WERI-Rb-1 (cell line): ENCODE measurements at places on chromosomes 7 and 10.

GRCh38 chr7:28782362-28782761 lies 175.8 kb downstream of the TRIL start:
- DNase-seq = no peak

- DNase-seq = no peak
Observed at GRCh38 chr10:3393958-3394357, 221.4 kb upstream of the PITRM1 start.

DNA sequence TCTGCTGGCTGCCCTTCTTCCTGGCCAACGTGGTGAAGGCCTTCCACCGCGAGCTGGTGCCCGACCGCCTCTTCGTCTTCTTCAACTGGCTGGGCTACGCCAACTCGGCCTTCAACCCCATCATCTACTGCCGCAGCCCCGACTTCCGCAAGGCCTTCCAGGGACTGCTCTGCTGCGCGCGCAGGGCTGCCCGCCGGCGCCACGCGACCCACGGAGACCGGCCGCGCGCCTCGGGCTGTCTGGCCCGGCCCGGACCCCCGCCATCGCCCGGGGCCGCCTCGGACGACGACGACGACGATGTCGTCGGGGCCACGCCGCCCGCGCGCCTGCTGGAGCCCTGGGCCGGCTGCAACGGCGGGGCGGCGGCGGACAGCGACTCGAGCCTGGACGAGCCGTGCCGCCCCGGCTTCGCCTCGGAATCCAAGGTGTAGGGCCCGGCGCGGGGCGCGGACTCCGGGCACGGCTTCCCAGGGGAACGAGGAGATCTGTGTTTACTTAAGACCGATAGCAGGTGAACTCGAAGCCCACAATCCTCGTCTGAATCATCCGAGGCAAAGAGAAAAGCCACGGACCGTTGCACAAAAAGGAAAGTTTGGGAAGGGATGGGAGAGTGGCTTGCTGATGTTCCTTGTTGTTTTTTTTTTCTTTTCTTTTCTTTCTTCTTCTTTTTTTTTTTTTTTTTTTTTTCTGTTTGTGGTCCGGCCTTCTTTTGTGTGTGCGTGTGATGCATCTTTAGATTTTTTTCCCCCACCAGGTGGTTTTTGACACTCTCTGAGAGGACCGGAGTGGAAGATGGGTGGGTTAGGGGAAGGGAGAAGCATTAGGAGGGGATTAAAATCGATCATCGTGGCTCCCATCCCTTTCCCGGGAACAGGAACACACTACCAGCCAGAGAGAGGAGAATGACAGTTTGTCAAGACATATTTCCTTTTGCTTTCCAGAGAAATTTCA lies 1.7 kb downstream of the ADRB1 start:
- DNase-seq = peak; percentile 49

GRCh38 chr10:12846718-12847117 lies 154.8 kb downstream of the CCDC3 start:
- DNase-seq = peak; percentile 10

GRCh38 chr10:60818134-60818770 lies 40.0 kb downstream of the CDK1 start:
- no peak for DNase-seq

DNA sequence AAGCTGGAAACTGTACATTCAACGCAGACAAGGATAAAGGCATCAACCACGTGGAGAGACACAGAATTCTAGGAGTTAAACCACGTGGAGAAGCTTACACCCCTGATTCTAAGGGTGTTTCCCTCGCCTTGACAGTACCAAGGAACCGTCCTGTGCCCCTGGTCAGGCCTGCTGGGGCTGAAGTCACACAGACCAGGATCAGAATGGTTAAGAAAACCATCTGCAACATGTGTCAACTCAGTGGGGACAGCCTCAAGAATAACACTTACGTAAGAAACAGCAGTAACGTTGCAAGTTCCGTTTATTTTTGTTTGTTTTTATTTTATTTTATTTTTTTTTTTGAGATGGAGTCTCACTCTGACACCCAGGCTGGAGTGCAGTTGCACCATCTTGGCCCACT lies 55.6 kb downstream of the CHST15 start:
- no peak for DNase-seq

DNA sequence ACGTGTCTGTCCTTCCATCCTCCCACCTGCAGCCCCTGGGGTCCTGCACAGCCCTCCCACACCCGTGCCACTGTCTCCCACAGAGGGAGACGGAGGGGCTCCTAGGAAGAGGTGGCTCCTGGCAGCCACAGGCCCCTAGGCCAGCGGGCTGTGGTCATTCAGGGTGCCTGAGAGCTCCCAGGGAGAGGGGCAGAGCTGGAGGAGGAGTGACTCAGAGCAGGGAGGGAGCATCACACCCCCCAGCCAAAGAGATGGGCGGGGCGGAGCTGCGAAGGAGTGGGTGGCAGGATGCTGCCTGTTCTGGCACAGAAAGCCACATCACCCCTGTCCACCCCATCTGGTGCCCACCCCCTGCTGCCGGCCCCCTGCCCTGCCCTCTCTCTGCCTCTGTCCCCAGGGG lies 50.5 kb downstream of the STK32C start:
- DNase-seq = no peak

DNA sequence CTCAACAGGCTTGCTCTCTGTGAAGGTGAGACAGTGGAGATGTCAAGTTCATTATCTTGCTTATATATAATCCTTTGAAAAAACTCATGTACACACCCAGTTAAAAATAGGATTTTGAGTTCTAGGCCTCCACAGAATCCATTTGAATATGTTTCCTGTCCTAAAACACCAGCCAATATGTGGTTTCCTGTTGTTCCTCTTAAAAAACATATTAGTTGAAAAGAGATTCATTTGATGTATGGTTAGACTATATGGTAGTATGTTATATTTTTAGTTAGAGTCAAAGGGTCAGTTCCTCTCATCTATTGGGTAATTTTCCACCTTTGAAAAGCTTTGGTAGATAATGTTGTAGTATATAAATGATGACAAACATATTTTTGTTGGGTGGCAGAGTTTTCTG lies 16.0 kb downstream of the PPP1R9A start:
- DNase-seq = no peak

GRCh38 chr7:157978766-157979165 lies 608.9 kb downstream of the PTPRN2 start:
- no peak for DNase-seq

DNA sequence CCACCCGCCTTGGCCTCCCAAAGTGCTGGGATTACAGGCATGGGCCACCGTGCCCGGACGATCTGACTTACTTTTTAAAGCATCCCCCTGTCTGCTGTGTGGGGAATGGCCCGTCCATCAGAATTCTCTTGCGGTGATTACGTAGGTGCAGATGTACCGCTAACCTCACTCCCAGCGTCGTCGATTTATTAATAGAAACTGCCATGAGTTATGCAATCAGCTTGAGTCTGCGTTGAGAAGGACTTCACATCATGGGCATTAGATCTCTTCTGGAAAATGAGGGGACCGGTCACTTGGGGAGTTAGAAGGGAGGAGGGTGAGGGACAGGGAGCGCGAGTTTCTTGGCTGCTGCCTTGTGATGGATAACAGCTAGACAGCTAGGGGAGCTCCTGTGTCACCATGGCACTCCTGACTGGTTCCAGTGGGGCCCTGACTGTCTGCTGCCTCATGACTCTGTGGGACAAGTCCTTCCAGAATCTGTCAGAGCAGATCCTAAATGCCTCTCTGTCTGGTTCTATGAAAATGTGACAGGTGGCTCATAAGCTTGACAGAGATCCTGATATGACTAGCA lies 35.2 kb downstream of the POR start:
- DNase-seq = no peak

GRCh38 chr10:20954519-20954918 lies 57.4 kb upstream of the NEBL start:
- DNase-seq = no peak

GRCh38 chr7:148192491-148192890 lies 398.1 kb upstream of the C7orf33 start:
- no peak for DNase-seq

- DNase-seq = no peak
Observed at GRCh38 chr7:43014406-43014805, 82.2 kb downstream of the MRPL32 start.

DNA sequence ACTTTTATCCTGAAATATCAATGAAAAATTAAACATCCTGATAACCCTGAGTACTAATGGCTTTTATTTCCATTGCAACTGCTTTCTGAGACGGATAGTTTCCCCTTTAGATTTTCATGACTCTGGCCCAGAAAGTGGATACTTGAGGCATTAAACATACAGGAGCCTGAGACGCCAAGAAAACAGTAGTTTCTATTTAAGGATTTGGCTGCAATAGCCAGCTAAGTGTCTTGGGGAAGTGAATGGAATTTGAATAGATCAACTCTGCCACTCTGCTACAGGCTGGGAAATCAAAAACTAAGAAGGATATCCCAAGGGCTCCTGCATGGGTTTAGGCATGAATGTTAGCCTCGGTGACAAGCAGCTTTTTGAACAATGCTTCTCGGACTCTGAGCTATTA lies 24.7 kb upstream of the GPAM start:
- DNase-seq = no peak

GRCh38 chr7:74173491-74173865 lies 678 bp upstream of the EIF4H start:
- DNase-seq = no peak

GRCh38 chr7:64515781-64516180 lies 47.1 kb downstream of the ZNF680 start:
- no peak for DNase-seq

DNA sequence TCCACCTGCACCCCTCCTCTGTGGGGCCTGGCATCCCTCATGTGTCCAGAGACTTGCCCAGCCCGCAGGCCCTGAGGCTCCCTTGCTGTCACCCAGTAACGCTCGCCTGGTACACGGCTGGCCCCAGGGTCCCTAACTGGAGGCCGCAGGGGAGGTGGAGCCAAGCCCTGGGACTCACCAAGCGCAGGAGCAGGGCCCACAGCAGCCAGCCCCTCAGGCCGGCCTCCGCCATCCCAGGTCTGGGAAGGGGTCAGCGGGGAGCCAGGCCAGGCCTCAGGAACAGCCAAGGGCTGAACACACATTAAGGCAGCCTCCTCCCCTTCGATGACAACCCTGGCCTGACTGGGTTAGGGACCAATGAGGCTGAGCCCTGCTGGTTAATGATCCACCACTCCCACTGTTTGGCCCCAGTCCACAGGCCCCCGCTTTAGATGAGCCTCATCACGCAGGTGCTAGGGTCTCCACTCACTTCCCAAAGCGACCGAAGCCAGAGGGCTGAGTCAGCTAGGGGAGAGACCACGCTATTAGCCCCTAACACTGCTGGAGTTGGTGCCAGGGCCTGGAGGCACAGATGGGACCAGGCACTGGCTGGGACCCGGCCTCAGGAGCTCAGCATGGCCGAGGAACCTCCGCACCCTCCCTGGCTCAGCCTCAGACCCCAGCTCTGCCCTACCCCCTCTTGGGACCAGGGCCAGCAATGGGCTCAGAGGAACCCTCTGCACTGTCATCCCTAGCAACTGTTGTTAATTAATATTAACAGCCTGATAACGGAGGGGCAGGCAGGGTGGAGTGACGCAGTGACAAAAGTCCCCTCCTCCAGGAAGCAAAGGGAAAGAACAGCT lies at the start of gene NPC1L1:
NPC1L1 (minus strand) TSS at position 303 of the 842 bp plus-strand sequence; CDS start at position 232, 71 bp downstream.
- DNase-seq = no peak

DNA sequence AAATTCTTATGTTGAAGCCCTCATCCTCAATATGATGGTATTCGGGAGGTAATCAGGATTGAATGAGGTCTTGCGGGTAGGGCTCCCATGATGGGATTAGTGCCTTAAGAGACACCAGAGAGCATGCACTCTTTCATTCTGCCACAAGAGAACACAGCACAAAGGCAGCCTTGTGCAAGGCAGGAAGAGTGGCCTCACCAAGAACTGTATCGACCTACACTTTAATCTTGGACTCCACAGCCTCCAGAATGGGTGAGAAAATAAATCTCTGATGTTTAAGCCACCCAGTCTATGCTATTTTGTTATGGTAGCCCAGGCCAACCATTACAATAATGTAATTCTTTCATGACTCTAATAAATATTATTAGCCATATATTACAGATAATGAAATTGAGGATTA lies 8.4 kb downstream of the SEM1 start:
- DNase-seq = no peak

DNA sequence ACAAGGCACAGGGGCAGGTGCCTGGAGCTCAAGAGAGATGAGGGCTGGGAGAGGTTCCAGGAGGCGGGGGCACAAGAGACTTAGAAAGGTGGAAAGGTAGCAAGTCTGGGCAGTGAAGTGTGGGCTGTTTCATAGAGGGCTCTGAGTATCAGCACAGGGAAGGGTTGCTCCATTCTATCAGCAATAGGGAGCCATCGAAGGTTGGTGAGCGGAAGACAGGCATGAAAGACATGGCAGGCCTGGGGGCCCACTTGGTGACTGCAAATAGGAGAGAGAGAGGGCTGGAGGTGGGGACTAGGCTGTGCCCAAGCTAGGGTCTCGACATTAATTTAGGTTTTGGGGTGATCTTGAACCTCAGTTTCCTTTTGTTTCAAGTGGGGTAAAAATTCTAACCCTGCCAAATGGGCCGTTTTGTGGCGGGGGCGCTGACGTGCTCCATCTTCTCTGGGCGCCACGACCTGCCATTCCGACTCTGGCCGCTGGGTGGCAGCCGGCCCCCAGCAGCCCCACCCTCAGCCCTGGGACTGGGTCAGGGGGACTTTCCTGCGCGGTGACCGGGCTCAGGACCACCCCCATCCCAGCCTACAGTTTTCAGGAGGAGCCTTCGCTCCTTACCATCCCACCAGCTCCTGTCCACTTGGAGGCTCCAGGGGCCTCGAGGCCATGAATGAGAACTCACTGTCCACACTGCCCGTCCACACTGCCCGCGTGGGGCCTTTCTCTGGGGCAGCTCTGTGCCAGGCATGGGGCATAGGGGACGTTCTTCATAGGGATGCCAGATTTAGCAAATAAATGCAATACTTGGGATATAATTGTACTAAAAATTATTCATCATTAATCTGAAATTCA lies 37.2 kb upstream of the PCBD1 start:
- DNase-seq = peak; percentile 71

DNA sequence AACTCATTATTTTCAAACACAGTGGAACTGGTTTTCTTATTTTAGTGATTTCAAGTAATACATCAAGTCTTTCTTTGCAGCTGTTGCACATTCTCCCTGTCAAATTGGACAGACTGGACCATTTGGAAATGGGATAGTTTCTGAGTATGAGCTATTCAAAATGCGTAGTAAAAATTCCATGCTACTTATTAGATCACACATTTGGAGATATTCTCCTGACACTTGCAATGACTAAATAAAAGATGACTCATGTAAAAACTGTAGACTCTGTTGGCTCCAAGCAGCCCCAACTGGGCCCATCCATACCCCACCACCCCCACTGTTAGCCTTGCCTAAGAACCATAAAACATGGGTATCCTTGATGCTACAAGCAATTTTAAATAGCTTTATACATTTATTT lies 25.9 kb upstream of the BICC1 start:
- no peak for DNase-seq
